A375 (cell line): ENCODE measurements at places on chromosomes 7 and 10. TPM values are rescaled to one million over a fixed set of nuclear protein-coding genes. Genes with fewer than 3 reads are reported as not detected.

CDK14 gene
- total RNA-seq: 14.5 and 19.2 TPM in 2 replicates

PLPP4 gene
- 3.2 and 7.1 TPM in 2 replicates for total RNA-seq

TUBB8 gene
- not detected in 2 replicates for total RNA-seq

C10orf71 gene
- not detected in 2 replicates for total RNA-seq
